ENCODE measurements at places on chromosomes 3 and 15.

DNA sequence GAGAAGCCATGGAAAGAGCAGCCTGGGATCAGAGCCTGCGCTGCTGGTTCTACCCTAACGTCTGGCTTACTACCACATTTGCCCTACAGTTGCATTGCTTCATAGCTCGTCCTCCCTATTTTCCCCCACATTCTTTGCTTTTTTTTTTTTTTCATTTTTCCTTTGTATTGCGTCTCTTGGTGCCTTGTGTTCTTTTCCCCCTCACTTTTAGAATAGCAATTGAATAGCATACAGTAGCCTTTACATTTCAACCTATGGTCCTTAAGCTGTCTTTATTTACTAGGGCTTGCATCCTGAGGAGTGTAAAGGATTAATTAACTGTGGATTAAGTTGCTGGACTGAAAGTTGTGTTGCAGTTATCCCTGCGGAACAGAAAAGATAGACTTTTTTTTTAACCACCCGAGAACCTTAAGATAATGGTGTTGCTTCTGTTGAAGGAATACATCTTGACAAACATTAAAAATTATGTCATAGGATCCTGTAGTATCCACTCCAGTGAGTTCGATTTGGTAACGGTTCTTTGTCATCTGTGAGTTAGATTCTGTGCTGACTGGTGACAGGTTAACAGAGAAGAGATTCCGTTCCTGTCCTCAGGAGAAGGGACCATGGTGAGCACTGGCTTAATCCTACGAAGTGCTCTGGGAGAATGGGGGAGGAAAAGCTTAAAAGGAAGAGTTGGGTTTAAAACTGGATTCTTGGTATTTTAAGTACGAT lies 417.4 kb upstream of the NAALADL2 start:
- DNase-seq, result no peak

- no peak for DNase-seq
Observed at GRCh38 chr3:17775073-17775472, 32.6 kb upstream of the TBC1D5 start.

DNA sequence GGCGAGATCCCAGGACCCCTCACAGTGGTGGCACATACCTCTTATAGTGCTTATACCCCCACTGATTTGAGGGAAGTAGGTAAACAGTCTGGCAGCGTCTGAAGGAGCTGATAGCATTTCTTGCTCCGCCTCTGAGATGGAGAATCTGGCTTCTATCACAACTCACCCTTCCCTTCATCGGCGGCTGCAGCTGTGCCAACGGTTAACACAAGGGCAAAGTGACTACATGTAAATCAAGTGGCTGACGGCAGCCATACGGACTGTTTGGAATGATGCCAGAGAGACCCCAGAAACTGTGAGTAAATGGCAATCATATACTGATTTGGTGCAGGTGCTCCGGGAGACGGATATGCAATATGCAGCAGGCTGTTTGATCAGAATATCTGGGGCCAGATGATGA lies 66.8 kb upstream of the UNC13C start:
- no peak for DNase-seq

DNA sequence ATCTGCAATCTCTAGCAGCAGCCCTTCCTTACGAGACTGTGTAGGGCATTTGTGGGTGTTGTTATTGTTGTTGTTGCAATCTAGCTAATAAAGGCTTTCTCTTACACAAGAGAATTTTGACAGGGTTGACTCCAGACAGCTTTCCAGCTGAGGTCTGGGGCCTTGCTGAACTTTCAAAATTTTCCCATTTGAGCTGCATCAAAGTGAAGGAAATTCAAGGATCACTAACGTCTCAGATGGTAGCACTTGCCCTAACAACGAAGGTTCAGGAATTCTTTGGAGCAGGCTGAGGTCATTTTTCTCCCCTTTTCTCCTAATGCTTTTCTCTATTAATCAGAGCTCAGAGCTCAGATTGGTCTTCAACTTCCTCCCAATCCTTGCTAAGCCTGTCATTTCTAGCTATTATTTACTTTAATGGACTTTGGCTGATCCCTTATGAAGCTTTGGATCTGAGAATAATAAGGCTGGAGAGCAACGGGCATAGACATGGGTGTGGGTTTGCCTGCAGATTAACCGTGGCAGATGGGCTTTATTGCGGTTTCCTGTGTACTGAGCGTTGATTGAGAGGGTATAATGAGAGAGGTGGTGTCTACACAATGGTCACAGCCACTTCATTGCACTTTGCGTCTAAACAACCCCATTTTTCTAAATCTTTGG lies 614.0 kb upstream of the AGTR1 start:
- no peak for DNase-seq

- DNase-seq, result no peak
Observed at GRCh38 chr3:25707268-25707926, 42.7 kb upstream of the TOP2B start.

DNA sequence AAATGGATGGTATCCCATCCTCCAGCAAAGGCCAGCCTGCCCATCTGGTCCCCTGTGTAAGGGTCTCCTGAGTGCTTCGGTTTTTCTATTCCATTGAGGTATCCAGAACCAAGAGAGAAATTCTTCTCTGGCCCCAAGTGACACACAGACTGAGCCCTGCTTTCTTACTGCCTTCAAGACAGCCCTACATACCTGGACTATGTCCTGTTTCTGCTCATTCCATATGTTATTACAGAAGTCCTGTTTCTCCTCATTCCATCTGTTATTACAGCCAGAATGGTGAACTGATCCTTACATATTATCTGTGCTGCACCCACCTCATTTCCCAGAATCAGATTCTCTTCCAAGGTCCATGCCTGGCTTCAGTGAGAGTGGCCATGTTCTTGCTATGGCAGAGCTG lies 115.2 kb downstream of the DCLK3 start:
- no peak for DNase-seq

GRCh38 chr3:197878427-197878826 lies 71.6 kb upstream of the RPL35A start:
- no peak for DNase-seq

- DNase-seq, result no peak
Observed at GRCh38 chr15:45449395-45449794, 71.1 kb upstream of the GATM start.

- DNase-seq, result no peak
Observed at GRCh38 chr15:68464448-68465090, 32.6 kb upstream of the ITGA11 start.

DNA sequence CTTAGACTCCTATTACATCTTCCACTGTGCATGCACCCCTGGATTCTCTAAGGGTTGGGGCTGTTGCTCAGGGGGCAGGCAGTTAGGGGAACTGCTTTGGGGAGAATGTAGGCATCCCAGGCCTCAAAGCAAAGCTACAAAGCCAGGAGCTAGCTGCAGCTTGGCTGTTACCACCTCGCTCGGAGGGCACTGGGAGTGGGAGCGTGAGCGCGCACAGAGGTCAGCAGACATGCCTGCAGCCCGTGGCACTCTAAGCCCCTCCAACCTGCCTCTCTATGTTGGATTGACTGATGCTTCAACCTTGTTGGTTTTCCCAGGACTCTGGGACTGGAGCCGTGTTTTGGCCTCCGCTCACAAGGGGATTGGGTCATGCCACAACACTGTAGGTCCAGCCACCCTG lies 69.8 kb downstream of the CPN2 start:
- DNase-seq, result no peak

DNA sequence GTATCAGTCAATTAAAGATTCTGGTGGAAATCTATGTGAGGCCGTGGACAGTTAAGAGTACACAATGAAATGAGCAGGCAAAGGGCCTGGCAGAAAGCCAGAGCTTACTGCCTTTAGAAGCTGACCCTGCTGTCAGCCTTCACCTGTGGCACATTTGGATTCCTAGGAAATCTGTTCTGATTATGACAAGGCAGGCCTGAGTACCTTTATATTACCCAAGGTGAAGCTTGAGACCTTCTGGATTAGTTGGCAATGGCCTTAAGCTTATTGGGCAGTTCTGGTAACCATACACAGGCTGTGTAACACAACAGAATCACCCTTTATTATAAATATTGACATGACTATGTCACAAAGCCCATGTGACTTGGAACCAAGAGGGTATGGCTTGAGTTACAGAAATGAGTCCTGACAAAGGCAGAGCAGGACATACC lies 43.2 kb downstream of the NBEAL2 start:
- DNase-seq, result no peak

DNA sequence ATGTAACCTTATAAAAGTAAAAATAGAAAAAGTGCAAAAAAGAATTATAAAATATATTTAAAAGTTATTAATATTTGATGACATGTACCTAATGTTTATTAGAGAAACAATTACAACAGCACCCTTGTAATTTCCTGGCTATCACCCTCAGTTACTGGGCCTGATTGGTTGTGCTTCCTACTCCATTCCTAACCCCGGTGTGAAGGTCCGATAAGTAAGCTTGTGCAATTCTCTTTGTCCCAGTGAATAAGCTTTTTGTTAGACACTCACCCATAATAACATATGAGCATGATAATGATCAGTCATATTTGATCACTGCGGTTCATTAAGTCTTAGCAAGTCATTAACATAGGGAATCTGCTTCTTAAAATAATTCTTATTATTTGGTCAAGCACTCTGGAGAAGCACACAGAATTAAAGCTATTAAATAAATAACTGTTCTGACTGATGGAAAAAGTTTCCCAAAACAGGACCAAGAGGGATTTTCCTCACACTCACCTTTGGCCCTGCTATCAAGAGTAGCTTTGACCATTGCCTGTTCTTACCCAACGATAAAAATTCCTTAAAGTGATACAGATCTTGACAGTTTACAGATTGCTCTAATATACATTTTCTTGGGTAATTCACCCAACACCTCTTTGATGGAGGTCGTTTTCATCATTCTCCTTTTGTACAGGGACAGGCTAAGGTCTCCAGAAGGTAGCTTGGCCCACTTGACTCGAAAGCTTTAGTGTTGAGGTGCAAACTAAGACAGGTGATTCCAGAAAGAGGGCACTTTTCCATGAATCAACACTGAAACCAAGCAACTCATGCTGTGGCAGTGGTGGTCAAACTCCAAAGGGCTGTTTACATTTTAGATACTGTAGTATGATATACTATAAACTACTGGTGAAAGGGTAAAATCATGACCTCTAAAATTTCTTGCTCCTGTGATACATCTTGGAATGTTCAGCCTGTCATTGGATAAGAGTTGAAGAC lies 543.0 kb upstream of the KCNMB2 start:
- DNase-seq, result no peak

DNA sequence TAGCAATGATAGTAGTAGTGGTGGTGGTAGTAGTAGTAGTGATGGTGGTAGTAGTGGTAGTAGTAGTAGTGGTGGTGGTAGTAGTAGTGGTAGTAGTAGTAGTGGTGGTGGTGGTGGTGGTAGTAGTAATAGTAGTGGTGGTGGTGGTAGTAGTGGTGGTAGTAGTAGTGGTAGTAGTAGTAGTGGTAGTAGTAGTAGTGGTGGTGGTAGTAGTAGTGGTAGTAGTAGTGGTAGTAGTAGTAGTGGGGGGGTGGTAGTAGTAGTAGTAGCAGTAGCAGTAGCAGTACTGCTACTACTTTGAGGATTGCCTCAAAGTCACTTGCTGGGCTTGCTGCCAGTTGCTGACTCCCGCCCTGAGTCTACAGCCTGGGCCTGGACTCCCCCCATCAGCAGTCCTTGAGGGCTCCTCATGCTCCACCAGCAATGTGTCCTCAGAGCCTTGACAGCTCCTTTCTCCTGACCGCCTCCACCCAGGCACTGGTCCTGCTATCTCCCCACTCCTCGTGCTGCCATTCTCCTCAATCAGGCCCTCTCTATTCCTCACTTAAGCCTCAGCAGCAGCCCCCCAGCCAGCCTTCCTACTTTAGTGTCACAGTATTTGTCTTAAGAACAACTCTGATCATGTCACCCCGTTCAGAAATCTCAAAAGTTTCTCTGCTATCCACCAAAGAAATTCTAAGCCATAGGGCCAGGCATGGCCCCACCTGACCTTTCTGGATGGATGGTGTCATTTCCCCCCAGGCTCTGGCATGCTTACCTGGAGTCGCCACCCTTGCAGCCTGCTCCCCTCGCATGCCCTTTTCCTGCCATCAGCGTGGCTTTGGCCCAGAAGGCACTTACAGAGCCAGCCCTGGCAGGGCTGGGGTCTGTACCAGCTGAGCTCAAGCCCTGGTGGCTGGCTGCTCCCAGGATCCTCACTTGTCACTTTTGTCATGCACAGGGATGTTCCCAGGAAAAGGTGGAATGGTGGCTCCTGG lies 45.6 kb downstream of the DLEC1 start:
- DNase-seq, result peak; percentile 27

- DNase-seq, result no peak
Observed at GRCh38 chr3:149377408-149378364, at the start of gene TM4SF1. TSS of gene TM4SF1 (minus strand) at chr3:149377649. CDS start at chr3:149377547, 102 bp downstream.

GRCh38 chr3:100400419-100400779 lies 490 bp downstream of the TOMM70 start:
- DNase-seq, result peak; percentile 6

- DNase-seq, result no peak
Observed at GRCh38 chr15:93200837-93201226, 111.8 kb upstream of the RGMA start.
